ENCODE measurements at places on chromosomes 2 and 18. TPM values are rescaled to one million over a fixed set of nuclear protein-coding genes. Genes with fewer than 3 reads are reported as not detected.

- no peak for DNase-seq
Observed at GRCh38 chr2:221075203-221075602, 496.9 kb downstream of the EPHA4 start.

DNA sequence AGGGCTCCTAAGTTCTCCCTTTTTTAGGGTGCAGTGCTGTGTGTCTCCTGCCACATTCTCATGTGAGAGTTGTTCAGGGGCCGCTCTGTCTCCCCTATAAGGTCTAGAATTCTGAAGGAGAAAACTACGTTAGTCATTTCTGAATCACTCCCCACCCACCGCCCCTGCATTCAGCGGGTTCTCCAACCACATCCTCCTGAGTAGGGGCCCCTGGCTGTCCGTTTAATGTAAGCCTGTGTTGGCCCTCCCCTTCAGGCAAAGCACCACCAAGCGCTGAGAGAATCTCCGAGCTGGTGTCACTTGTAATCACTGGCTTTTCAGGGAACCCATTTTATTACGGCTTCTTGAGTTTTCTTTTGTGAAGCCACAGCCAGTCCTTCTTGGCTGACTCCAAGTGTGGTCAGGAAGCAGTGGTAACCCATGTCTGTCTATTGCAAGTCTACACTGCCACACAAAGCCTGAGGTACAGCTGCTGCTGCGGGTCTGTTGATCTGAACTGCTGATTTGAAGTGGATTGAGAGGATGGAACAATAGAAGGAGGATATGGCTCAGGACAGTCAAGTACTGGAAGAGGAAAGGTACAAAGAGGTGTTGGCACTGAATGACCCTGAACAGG, 16.9 kb downstream of the LCT start:
- DNase-seq, result no peak

- no peak for DNase-seq
Observed at GRCh38 chr2:113058411-113058994, 495 bp upstream of the IL36RN start.

DNA sequence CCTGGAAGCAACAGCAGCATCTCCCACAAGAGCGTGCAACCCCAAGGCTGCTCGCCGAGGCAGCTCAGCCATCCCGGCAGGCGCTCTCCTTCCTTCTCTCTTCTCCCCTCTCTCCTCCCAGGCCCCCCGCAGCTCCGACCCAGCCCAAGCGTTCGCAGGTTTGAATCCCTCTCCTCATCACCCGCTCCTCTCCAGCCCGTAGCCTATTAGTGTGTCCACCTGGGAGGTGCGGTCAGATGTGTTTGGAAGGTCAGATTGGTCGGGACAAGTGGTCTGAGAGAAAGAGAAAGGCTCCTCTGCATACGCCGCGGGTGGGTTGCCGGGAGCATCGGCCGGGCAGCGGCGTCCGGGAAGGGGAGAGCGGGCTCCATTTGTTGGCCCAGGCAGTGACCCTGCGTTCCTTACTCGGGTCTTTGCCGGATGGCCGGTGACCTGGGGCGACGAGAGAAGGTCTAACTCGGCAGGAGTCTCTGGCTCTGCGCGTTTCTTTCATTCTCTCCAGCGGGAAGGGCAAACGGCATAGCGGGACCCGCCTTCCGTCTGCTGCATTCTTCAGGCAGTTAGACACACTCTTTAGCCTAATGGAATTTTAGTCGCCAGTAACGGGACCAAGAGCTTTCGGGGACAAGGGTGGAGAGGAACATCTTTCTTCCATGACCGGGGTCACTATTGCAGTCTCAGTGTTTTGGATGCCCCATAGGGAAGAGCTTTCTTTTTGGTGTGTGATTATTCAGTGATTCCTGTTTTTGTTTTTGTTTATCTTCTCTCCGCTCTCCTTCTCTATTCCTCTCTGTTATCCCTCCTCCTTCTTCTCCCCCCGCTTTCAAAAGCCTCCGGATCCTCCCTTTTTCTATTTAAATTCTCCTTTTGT, 1.1 kb upstream of the TMEFF2 start:
- DNase-seq, result no peak

DNA sequence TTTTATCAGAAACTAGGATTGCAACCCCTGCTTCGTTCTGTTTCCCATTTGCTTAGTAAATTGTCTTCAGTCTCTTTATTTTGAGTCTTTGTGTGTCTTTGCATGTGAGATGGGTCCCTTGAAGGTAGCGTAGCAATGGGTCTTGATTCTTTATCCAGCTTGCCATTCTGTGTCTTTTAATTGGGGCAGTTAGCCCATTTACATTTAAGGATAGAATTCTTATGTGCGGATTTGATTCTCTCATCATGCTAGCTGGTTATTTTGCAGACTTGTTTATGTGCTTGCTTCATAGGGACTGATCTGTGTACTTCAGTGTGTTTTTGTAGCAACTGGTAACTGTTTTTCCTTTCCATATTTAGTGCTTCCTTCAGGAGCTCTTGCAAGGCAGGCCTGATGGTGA, 73.5 kb downstream of the EPC2 start:
- no peak for DNase-seq

DNA sequence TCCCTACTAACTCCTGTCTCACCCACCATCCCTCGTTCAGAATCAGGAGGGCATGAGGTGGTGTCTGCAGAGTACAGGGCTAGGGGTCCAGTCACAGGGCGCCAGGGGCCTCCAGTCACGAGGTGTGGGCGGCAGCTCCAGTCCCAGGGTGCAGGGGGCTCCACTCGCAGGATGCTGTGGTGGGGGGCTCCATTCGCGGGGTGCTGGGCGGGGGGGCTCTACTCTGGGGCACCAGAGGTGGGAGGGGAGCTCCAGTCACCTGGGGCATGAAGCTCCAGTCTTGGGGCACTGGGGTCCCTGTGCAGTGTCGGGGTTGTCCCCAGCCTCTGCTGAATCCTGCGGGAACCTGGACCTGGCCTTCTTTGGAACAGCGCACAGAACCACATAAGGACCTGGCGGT, 66.0 kb downstream of the EIPR1 start:
- DNase-seq, result no peak

Gene SLC40A1
- total RNA-seq, result 26.3 TPM

Gene EIF5B
- total RNA-seq, result 22.3 TPM

Gene ANKRD30B
- 0.79 TPM for total RNA-seq

Gene TEX261
- 31.2 TPM for total RNA-seq
